A549 treated with CORT108297 at 1 μM for 4 hours (cell line): ENCODE measurements at places on chromosomes 11 and 22. TPM values are rescaled to one million over a fixed set of nuclear protein-coding genes. Genes with fewer than 3 reads are reported as not detected.

The MN1 gene
- 2.3 to 4.1 TPM (median 2.9 TPM) in 5 replicates for total RNA-seq

The PTPRCAP gene
- 0.24 to 0.42 TPM (median 0.32 TPM) in 5 replicates for total RNA-seq

The PHOX2A gene
- not detected in 5 replicates for total RNA-seq

The SSTR3 gene
- total RNA-seq, result not detected in 5 replicates

The TRMT2A gene
- 14.6 to 31.5 TPM (median 29.4 TPM) in 5 replicates for total RNA-seq

The VSIG10L2 gene
- not detected in 5 replicates for total RNA-seq

The MS4A6E gene
- total RNA-seq, result not detected in 5 replicates

The SLC22A12 gene
- not detected in 5 replicates for total RNA-seq

The CPT1B gene
- total RNA-seq, result 9.9 to 17.7 TPM (median 15.5 TPM) in 5 replicates

The PNPLA3 gene
- total RNA-seq, result 0.68 to 1.2 TPM (median 0.95 TPM) in 5 replicates

The IL18 gene
- total RNA-seq, result 92.2 to 108 TPM (median 101 TPM) in 5 replicates

The TEAD1 gene
- total RNA-seq, result 43.8 to 73.7 TPM (median 62.9 TPM) in 5 replicates

The KRTAP5-7 gene
- not detected in 5 replicates for total RNA-seq

The APOA4 gene
- total RNA-seq, result not detected in 5 replicates

The SH3BP1 gene
- total RNA-seq, result 1.3 to 2.6 TPM (median 2.2 TPM) in 5 replicates

The SNU13 gene
- total RNA-seq, result 105 to 205 TPM (median 180 TPM) in 5 replicates

The HPX gene
- total RNA-seq, result 0.25 to 0.84 TPM (median 0.37 TPM) in 5 replicates

The CCDC87 gene
- total RNA-seq, result 0.54 to 0.72 TPM (median 0.57 TPM) in 5 replicates

The PKNOX2 gene
- 0.02 TPM in 1 of 5 replicates, not detected in the others for total RNA-seq

The CDON gene
- 2.0 to 3.2 TPM (median 2.3 TPM) in 5 replicates for total RNA-seq
